ENCODE measurements at places on chromosomes 16 and 17.

DNA sequence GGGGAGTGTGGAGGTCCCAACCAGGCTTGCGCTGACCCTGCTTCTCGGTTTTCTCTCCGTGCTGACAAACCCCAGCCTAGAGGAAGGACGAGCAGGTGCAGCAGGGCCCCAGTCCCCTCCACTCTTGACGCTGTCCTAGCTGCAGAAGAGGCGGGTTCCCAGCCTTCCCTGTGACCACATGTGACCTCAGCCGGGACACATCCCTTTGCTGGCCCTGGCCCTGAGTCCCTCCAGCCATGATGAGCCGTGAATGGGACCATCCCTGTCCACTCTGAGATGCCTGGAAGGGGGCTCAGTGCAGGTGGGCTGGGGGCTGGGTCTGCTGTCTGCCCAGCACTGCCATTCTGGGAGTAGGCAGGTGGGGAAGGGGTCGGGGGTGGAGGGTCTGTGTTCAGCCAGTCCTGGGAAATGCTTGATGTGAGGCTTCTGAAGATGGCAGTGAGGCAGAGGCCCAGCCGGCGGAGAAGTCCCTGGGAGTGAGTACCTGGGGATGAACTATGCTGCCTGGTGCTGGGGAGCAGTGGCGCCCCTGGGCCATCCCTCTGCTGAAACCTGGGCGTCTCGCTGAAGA is 1.9 kb upstream of the TUBB3 start:
- peak; percentile 50 for DNase-seq

GRCh38 chr17:67443931-67444595 is 67.0 kb downstream of the PITPNC1 start:
- DNase-seq, result no peak

GRCh38 chr17:16925461-16926060 is 46.4 kb downstream of the TNFRSF13B start:
- no peak for DNase-seq

DNA sequence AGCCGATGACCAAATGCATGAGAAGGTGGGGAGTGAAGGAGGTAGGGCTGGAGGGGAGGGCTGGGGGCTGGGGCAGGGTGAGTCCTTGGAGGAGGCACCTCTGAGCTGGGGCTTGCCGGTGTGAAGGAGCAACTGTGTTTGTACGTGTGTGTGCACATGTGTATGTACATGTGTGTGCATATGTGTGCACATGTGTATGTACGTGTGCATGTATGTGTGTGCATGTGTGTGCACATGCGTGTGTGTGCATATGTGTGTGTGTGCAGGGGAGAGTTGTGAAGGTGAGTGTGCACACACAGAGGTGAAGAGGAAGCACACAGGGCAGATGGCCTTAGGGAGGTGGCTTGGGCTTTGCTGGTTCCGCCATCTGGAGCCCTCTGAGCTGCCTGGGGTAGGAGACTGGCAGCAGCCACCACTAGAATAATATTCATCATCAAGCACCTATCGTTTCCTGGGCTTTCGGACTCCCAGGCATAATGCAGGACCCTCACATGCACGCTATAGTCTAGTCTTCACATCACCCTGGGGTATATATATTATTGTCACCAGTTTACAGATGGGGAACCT is 120.9 kb upstream of the CDC42EP4 start:
- DNase-seq, result no peak

DNA sequence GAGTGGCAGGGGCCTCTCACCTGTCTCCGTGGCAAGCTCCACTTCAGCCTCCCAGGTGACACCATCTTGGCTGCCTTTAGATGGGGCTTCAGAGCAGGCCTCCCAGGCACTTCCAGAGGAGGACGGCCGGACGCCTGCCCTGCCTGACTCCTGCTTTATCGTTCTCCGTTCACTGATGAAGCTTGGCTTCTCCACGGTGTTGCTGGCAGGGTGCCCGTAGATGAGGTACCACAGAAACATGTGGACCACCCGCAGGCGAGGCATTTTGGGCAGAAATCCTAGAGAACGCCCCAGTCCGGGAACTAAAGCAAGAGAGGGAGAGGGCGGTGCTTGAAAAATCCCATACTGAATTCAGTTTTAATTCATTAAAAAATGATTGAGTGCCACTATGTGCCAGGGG is 54.5 kb downstream of the GTF3C1 start:
- DNase-seq, result no peak

- no peak for DNase-seq
Measured at GRCh38 chr17:82320956-82321927, 3.8 kb upstream of the CD7 start.

DNA sequence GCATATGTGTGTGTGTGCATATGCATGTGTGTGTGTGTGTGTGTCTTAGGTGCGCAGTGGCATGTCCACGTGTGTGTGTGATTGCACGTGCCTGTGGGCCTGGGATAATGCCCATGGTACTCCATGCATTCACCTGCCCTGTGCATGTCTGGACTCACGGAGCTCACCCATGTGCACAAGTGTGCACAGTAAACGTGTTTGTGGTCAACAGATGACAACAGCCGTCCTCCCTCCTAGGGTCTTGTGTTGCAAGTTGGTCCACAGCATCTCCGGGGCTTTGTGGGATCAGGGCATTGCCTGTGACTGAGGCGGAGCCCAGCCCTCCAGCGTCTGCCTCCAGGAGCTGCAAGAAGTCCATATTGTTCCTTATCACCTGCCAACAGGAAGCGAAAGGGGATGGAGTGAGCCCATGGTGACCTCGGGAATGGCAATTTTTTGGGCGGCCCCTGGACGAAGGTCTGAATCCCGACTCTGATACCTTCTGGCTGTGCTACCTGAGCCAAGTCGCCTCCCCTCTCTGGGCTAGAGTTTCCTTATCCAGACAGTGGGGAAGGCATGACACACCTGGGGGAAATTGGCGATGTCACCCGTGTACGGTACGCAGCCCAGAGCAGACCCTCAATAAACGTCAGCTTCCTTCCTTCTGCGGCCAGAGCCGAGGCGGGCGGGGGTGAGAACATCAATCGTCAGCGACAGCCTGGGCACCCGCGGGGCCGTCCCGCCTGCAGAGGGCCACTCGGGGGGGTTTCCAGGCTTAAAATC is 47.6 kb downstream of the IL21R start:
- DNase-seq, result no peak

DNA sequence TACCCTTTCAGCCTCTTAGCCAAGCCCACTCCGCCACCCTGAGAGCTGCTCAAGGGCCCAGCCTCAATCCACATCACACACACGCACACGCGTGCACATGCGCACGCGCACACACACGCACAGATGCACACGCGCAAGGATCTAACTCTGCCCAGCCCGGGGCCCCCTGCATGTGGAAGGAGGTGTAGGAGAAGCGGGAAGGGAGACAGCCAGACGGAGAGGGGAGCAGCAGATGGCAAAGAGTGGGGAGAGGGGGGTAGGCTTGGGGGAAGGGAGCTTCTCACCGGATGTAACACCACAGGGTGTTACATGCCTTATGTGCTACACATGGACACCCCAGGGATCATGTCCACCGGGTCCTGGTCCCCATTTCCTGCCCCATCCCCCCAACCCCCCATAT is 15.3 kb downstream of the DLG4 start:
- DNase-seq, result no peak

DNA sequence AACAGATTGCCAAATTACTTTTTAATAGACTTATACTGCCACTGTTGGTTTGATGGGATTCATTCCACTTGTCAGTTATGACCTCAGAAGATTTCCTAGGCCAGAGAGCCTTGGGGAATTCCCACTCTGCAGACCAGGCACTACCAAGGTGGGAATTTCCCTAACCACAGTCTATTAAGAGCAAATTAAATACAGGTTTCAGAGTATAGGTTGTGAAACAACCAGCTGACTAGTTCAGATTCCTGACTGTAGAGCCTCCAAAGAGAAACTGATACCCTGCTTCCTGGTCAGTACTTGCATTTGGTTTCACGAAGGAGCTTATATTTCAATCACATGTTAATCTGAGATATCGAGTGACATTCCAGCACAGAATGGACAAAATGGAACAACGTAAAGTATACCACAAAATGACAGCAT is 186.5 kb downstream of the STX8 start:
- DNase-seq, result peak; percentile 13

- DNase-seq, result no peak
Measured at GRCh38 chr16:86344586-86344871, 165.8 kb upstream of the FOXF1 start.

GRCh38 chr17:39200070-39200879 is at the start of gene RPL19:
RPL19 (plus strand) TSS chr17:39200283; CDS start chr17:39200345, 62 bp downstream.
- DNase-seq, result no peak

GRCh38 chr16:53043428-53043831 is 9.3 kb downstream of the CHD9NB start:
- no peak for DNase-seq

DNA sequence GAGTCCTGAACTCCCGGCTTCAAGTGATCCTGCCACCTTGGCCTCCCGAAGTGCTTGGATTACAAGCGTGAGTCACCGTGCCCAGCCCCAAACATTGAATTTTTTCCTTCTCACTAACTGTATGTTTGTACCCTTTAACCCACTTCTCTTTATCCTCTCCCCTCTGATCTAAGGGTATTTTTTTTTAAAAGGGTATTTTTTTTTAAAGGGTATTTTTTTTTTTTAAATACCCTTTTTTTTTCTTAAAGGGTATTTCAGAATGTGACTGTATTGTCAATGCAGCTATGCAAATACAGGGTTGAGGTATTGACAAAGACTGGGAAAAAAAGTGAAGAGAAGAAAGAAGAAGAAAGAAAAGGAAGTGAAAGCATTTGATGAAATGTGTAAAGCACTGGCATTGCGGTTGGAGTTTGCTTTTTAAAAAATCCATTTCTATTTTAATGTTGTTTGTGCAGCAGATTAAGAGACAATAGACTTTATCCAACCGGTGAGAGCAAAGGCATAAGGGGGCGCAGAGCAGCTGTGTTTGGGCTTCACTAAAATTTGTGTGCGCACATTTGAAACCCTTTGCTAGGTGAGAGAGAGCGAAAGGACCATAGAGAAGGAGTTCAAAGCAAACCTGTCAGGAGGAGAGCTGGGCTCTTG is 42.4 kb downstream of the SYT17 start:
- DNase-seq, result no peak

DNA sequence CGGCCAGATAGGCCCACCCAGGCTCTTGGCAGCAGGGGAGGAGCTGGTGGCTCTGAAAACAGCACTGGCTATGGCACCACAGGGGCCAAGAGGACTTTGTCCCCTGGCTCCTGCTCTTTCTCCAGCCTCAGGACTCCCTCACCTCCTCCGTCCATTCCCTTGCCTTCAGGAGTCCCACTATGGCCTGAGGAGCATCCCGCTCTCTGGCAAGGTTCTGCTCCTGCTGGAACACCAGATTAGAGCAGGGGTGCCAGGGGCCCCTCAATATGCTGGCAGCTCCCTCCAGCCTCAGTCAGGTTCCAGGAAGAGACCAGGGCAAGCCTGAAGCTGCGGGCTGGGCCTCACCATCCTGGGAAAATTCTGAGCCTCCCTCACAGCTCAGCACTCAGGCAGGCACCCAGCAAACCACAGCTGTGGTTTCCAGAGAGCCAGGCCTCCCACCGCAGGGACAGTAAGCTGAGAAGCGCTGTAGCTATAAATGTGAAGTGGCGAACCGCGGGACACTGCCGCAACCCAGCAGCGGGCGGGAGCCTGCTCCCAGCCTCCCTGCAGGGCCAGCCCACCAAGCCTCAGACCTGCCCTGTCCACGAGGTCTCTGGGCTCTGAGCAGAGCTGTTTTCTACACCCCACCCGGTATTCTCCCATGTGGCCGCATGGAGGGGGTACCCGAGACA is 25.7 kb downstream of the C17orf100 start:
- DNase-seq, result no peak

DNA sequence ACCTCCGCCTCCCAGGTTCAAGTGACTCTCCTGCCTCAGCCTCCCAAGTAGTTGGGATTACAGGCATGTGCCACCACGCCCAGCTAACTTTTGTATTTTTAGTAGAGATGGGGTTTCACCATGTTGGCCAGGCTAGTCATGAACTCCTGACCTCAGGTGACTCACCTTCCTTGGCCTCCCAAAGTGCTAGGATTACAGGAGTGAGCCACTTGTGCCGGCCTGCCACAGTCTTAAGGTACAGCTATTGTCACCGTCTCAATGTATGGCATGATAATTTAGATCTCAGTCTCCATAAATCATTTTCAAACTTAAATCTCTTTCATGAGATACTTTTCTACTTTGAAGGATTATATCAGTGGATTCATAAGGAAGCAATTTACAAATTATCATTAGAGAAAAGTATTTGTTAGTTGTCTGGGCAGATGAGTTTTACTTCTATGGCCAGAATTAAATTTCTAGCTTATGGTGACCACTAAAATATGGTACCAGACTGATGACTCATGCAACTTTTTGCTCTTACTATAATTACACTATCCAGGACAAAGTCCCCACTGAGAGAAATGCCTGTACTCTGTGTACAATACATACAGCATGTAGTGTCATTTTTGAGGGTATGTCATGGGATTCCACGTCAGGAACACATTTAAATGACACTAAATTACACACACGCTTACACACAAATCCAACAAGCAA is 1230.3 kb upstream of the GOT2 start:
- DNase-seq, result no peak

GRCh38 chr16:3063625-3064386 is 1.6 kb upstream of the IL32 start:
- no peak for DNase-seq

- no peak for DNase-seq
Measured at GRCh38 chr16:143456-143855, 5.0 kb upstream of the NPRL3 start.

GRCh38 chr17:76554131-76554530 is 14.3 kb downstream of the PRCD start:
- DNase-seq, result peak; percentile 49

Data from SHP77 (cell line).